Stimulated activated CD8-positive, alpha-beta memory T cell treated with anti-CD3 and anti-CD28 coated beads, Interleukin-4, amount 100 ng/mL, for 1 hour (primary cell): ENCODE measurements at places on chromosomes 11 and 22.

GRCh38 chr11:62152245-62153086 lies 28.7 kb downstream of the INCENP start:
- DNase-seq, result no peak

DNA sequence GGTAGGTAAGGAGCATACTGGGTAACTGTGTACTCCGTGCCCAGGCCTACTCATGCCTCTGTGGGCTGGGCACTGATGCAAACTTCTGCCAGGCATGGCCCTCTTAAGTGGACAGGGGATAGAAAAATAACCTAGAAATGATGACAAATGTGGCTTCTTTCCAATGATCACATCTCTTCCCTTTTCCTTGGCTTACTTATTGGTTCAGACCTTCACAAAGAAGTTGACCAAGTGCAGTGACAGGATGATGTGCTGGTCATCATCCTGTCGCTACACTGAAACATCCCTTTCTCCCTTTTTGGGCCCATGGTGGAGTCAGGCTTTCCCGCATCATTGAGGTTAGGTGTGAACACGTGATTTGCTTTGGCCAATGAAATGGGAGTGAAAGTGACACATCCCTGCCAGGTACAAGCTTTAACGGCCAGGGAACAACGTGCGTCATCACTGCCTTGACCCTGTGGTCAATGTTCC lies 31.8 kb upstream of the APOBEC3A start:
- no peak for DNase-seq

DNA sequence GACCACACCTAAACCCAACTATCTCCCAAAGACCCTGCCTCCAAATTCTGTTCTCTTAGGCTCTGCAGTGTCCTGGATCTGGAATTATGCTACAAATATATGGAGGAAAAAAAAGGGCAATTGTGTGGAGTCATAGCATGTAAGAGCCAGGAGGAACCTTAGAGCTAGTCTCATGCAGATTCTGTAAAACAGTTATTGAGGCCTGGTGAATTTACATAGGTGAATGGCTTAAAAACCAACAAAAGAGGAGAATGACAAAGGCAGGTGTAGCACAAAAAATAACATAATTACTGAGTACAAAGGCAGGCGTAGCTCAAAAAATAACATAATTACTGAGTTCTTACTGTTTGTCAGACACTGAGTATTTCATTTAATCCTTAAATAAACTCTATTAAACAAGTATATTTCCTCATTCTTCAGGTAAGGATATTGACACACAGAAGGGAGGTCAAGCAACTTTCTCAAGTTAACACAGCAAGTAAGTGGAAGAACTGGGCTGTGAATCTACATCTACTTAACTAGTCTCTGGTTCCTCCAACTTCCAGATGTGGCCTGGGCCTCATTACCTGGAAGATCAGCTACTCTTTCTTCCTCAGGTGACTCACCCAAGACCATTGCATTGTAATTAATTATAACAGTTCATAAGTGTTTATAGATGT lies 938.9 kb upstream of the TENM4 start:
- no peak for DNase-seq

DNA sequence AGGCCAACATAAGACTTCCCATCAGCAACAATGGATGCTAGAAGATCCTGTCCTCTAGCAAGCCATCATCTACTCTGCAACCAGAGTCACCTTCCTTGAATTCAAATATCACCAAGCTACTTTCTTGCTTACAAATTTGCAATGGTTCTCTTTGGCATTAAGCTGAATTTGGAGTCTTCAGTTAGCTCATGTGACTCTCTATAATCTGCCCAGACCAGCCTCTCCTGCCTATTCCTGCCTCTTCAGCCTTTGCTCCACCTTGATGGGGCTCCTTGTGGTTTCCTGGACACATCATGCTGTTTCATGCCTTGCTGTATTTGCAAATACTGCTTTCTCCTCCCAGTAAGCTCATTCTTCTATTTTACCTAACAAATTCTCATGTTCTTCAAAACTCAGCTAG lies 82.3 kb downstream of the RASSF10 start:
- no peak for DNase-seq

DNA sequence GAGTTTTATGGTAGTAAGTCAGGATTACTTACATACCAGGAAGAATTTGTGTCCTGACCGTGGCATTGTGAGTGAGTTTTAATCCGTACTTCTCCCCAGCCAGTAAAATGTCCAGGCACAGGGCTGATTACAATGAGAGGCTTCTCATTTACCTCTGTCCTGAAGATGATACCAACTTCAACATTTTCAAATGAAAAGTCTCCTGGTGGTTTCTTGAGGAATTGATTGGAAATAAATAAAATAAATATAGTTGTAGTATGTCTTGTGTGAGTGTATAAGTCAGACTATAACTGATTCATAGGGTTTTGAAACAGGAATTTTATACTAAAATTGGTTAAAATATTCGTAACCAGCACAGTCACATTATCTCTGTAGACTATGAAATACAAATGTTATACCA lies 382.5 kb downstream of the ETS1 start:
- DNase-seq, result no peak

GRCh38 chr22:20238536-20238900 lies 29.6 kb downstream of the RTN4R start:
- DNase-seq, result peak; percentile 17

DNA sequence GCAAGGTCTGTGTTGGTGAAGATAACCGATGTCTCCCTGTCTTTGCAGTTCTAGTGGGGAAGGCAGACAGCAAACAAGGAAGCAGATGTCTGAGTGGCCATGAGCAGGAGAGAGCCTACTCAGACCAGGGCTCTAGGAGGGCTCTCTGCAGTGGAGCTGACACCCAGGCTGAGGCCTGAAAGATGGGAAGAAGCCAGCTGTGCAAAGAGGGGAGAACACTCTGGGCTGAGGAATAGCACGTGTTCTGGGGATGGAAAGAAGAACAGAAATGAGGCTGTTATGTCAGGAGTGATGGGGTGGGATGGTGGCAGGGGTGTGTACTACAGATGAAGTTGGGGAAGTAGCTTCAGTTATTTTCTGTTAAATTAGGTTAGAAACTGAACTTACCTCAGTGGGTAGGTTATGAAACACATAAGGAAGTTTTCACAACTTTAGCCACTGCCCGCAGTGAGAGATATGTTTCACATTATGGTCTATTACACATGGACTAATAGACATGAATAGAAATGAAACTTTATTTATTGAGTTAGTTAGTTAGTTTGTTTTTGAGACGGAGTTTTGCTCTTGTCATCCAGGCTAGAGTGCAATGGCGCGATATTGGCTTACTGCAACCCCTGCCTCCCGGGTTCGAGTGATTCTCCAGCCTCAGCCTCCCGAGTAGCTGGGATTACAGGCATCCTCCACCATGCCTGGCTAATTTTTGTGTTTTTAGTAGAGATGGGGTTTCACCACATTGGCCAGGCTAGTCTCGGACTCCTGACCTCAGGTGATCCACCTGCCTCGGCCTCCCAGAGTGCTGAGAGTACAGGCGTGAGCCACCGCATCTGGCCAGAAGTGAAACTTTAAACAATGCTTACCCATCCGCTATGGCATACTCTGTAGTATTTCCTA lies 7.8 kb downstream of the DCPS start:
- no peak for DNase-seq

- no peak for DNase-seq
These were observed 333.9 kb upstream of the C11orf87 start for GRCh38 chr11:109088086-109088485.

DNA sequence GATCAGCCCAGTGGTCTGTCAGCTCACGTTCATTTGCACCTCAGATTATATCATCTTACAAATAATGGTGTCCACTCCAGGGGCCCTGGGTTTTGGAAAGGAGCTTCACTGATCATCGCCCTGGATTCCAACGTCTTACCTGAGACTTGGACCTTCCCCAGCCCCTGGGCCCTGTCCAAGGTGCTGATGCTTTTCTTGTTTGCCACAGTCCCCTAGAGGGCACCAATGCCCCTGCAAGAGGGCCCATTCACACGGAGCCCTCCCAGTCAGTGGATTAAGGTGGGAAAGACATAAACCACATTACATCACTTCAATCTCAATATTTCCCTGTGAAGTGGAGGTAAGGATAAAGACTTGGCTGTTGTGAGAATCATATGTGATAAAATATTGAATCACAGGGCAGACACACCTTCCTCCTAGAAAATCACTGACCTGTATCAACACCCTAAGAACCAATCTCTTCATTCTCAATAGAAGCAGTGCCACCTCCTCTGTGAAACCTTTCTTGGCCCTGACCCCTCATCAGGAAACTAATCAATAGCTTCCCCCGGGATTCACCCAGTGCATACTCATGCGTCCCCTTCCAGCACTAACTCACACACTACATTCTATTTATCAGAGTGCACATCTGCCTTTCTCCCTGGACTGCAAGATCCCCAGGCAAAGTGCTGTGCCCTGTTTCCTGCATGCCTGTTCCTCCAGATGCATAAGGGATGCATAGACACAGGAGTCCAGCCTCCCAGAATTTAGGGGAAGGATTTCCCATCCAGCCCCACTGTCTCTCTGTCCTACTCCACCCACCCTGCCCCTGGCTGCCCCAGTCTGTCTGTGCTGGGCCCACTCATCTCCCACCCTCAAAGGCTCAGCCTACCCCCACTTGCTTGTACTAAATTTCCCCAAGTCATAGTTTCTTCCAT lies 167.0 kb downstream of the BUD13 start:
- no peak for DNase-seq

- DNase-seq, result no peak
These were observed 2.5 kb downstream of the CSTF3 start for GRCh38 chr11:33158596-33159275.
